ENCODE measurements at places on chromosomes 3 and 15.

DNA sequence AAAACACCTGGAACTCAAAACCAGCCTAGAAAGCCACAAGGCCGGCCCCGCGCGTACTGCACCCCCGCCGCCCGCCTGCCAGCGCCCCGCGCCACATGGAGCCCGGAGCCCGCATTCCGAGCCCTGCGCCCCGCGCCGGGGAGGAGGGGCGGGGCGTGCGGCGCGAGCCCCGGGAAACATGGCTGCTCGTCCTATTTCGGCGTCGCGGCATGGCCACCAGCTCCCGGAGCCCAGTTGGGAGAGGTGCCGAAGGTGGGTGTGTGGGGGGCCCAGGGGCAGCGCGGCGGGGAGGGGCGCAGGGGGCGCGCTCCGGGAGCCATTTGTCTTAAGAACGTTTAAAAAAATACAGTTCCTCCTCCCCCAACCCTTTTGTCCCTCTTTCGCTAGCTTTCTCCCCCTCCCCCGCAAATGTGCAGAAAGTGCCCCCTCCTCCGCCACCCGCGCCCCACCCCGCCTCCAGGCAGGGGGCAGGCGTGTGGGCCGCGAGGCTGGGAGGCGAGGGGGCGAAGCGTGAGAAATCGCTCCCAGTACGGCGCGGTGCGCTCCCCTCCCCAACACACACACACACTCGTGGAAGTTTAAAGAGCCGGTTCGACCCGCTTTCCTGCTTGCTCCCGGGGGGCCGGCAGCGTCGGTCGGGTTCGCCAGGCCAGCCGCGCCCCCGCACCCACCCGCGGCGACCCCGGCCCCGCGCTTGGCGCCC, 2.5 kb downstream of the ANP32A start:
- DNase-seq, result peak; percentile 81

DNA sequence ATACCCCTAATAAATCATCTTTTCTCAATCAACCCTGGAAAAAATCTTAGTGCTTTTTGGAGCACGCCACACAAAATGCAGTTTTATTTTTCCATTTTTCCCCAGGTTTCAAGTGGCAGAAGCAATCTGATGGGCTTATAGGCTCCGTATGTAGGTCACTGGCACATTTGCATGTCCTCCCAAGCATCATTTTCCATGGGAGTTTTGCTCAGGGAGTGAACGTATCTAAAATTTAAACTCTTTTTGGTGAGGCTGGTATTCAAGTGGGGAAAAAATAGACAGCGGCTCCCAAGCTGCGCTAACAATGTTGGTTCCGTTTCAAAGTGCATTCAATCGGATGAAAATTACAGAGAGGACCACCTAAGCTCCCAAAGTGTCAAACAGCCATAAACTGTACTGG, 233.4 kb downstream of the MEX3B start:
- no peak for DNase-seq

DNA sequence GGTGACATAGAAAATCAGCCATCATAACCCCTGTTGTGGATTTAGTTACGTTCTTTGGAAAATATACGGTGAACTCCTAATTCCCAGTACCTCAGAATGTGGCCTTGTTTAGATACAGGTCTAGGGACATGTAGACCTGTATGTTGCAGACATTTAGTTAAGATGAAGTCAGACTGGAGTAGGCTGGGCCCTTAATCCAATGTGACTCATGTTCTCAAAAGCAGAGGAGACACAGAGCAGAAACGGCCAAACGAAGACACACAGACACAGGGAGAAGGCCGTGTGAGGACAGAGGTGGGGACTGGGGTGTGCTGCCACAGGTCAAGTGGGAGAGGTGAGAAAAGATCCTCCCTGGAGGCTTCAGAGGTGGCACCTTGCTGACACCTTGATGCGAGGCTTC, 119.0 kb upstream of the PROK2 start:
- DNase-seq, result no peak

GRCh38 chr3:124486324-124486723, 243.9 kb upstream of the UMPS start:
- no peak for DNase-seq

DNA sequence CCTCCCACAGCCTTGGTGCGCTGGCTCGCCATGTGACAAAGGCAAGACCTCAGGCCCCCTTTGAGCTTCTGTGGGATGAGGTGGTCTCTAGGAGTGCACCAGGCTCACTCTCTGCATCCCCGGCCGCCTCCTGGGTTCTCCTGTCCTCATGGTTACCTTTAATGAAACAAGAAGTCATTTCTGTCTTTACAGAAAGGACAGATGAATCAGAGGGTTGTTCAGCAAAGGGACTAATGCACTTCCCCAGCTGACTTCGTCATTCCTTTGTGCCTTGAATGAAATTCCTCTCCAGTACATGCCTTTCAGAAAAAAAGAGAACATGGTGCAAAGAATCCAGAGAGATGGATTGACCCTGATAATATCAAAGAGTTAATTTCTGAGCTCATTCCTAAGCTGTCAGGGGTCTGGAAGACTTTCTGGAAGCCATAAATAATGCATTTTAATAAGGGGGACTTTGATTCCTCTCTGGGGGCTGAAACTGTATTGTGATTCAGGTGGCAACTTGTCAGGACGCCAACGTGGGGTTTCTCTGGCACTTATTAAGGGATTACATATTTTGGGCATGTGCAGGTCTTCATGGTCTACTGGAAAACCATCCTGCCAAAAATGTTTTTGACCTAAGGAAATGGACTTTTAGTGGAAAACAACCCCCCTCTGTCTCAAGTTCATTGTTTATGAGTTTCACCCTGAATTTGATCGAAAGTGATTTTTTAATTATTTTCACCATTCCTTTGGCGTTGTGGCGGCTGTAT, 122.7 kb downstream of the FBLN2 start:
- no peak for DNase-seq

All from common myeloid progenitor, CD34-positive (primary cell).